ENCODE measurements at places on chromosomes 13 and 19. TPM values are rescaled to one million over a fixed set of nuclear protein-coding genes. Genes with fewer than 3 reads are reported as not detected.

Gene MEF2B
- 3.3 TPM for polyA plus RNA-seq

Gene ELAVL3
- polyA plus RNA-seq = 0.29 TPM

Gene GNA15
- polyA plus RNA-seq = 2.2 TPM

Gene CYP2F1
- polyA plus RNA-seq = not detected

Gene VSIG10L
- polyA plus RNA-seq = 4.2 TPM
